NCI-H2107 (cell line): ENCODE measurements at places on chromosomes 4 and X.
A peak's percentile ranks its signal among the peaks of the same experiment; 100 is the strongest.

DNA sequence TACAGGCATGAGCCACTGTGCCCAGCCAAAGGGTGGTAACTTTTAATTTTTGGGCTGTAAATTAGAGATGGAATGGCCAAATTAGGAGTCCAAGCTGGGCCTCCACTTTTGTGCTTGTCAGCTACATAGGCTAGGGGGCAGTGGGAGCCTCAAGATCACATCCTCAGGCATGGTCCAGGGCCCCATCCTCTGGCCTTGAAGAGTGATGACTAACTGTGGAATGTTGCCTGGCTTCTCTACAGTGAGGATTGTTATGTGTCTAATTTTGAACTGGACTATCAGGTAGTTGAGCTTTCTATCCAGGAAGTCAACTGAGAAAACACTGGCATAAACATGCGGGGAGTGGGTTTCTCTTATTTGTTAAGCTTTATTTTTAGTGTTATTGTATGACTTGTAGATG, 33.0 kb downstream of the CCNG2 start:
- DNase-seq: no peak

DNA sequence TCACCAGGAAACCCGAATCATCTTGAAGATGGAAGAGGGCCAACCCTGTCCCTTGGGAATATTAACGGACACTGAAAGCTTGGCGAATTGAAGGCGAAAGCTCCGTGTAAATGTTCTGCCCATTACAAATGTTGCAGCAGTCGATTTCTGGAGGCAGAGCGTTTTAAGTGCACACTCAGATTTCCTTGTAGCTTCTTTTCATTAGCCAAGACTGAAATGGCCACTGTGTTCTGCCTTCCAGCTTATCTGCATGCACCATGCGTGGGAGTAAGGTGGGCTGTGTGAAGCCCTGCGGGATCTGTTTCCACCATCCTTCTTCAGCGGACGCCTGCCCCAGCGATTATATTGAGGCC, 1.3 kb downstream of the SMIM20 start:
- no peak for DNase-seq

DNA sequence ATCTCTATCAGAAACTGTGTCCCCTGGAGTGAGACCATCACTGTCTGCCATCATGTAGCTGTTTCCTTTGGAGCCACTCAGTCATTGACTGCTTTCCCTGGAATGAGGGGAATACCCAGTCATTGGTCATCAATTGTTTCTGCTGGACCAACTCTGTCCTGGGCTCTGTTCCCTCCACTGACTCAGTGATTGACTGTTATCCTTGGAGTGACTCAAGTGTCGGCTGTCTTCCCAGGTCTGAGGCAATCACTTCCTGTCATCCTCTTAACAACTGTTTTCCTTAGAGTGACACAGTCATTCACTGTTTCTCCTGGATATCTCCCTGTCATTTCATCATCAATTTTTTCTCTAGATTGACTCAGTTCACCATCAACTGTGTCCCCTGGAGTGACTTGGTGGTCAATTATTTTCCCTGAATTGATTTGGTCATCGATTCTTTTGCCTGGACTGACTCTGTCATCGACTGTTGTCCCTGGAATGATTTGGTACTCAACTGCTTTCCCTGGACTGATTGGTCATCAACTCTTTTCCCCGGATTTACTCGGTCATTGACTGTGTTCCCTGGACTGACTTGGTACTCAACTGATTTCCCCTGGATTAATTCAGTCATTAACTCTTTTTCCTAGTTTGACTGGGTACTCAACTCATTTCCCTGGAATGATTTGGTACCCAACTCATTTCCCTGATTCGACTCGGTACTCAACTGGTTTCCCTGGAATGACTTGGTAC, 327.9 kb upstream of the VCX start:
- DNase-seq: no peak

DNA sequence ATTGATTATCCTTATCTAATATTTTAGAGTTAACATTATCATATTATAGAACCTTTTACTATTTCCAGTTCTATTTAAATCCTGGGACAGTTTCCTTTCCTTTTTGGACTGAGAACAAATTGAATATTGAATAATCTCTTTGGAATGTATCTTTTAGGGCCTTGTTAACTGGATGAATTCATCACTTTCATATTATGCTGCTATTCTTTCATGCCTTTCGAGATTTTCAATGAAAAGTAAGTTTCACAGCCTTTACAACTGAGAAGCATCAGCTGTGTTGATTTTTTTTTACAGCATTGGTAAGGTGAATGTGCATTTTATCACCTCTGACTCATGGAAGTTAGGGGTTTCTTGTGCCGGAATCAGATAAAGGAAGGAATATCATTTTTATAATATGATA, 39.6 kb downstream of the PDLIM5 start:
- DNase-seq: no peak

GRCh38 chr4:110516106-110516922, 40.4 kb downstream of the ENPEP start:
- DNase-seq: peak; percentile 6

- DNase-seq: no peak
Measured at GRCh38 chr4:183626168-183626567, 32.8 kb downstream of the RWDD4 start.

DNA sequence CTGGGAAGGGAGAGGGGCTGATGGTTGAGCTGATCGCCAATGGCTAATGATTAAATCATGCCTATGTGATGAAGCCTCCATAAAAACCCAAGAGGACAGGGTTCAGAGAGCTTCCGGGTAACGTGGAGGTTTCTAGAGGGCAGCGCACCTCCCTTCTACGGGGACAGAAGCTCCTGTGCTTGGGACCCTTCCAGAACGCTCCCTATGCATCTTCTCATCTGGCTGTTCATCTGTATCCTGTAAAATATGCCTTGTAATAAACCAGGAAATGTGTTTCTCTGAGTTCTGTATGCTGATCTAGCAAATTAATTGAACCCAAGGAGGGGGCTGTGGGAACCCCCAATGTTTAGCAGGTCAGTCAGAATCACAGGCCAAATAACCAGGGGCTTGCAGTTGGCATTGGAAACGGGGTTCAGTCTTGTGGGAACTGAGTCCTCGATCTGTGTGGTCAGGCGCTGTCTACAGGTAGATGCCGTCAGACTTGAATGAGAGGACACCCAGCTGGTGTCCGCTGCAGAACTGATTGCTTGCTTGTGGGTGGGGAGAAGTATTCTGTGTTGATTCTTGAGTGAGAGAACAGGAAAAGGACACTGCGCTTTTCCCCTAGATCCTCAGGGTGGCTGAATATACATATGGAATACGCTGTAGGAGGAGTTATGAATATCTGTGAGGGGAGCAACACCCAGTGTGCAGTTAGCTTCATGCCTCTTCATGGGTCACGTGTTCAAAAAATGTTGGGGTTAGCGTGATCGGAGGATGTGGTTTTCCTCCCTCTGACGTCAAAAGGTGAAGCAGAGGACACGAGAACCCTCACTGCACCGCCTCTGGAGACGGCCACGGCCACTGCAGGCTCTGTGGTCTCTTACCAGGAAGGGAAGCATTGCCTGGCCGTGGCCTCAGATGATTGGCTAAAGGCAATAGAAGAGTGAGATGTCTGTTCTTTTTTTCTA, 29.2 kb downstream of the HTT-AS start:
- DNase-seq: no peak

DNA sequence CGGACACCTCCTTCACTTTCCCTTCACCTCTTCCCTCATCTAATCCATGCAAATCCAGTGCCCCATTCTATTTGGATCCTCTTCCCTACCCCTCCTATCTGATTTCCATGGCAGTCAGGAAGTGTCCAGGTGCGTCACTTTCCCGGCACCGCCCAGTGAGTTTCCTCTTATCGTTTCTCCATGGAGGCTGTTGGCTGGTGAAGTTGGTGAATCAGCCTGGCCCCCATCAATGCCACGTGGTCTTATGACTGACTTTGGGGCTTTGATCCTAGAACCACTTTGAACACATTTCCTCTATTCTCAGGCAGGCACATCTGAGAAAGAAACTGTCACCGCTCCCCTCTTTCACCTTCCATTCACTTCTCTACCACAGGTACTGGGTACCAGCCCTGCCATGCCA, 137.8 kb downstream of the CEP135 start:
- no peak for DNase-seq

DNA sequence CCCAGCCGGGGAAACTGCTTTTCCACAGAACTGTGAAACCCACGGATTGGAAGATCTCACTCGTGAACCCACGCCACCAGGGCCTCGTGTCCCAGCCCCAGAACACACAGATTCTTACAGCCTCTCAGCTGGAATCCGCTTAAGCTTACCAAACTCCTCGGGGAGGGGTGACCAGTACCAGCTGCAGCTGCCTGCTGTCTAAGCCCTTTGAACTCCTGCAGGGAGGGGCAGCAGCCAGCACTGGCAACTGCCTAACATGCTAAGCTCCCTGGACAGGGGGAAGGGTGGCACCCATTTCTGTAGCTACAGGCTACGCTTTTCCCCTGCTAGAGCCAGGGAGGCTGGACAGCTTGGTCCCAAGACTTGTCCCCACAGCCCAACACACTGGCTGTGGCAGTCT, 38.4 kb downstream of the TBL1X start:
- no peak for DNase-seq

DNA sequence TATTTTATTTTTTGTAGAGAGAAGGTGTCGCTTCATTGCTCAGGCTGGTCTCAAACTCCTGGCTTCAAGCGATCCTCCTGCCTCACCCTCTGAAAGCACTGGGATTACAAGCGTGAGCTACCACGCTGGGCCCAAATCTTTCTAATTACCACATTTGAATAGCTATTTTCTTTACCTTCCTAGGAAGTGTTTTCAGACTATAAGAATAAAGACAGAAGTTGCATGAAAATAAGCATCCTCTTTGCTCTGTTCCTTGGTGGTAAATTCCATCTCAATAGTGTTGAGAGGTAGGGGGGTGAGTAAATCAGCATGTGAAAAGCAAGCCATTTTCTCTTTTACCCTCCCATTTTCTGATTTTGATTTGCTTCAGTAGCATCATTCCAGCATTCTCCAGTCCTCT, 122.4 kb downstream of the LARP7 start:
- no peak for DNase-seq

DNA sequence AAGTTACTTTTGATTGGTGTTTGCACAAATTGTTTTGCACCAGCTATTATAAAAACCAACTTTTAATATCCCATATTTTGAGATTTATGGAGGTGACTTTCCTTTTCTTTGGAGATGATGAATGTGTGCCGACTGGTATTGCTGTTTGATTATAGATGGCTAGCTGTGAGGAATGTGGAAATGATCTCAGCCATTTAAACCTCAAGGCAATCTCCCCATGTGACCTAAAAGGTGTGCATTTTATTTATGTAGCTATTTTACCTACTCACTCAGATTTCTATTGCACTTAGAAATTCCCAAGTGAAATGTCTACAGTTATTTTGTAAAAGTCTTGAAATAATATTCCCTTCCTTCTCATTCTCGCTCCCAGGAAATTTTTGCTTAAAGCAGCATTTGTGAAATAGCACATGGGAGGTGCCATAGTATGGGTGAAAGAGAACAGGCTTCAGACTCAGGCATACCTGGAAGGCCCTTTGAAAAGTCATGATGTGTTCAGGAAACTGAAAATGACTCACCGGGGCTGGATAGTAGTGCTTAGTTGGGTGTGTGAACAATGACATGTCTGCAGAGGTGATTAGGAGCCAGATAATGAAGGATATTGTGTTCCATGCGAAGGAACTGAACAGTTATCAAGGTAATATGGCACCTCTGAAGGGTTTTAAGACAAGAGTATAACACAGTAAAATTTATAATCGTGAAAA, 247.6 kb downstream of the CBLL2 start:
- DNase-seq: no peak

- DNase-seq: no peak
Measured at GRCh38 chr4:70452946-70453345, 19.1 kb upstream of the MUC7 start.

- no peak for DNase-seq
Measured at GRCh38 chr4:141019768-141020167, 113.5 kb downstream of the RNF150 start.

DNA sequence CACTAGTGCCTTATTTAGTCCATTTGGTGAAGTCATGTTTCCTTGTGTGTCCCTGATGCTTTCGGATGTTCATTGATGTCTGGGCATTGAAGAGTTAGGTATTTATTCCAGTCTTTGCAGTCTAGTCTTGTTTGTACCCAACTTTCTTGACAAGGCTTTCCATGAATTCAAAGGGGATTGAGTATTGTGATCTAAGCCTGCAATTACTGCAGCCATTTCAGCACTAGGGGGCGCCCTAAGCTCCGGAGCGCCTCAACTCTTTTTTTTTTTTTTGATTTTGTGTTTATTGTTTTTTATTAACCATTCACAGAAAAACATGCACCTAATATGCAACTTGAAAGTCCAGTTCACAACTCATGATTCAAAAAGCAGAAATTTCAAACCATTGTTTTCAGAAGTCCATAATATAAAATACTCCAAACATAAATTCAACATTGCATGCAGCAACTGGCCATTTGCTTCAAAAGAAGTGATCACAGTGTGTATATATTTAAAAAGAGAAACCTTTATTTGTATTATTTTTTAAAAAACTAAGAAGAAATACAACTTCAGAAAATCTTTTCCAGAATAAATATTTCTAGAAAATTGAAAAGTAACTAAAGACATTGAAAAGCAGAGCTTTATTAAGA, 59.2 kb downstream of the PTPN13 start:
- no peak for DNase-seq

DNA sequence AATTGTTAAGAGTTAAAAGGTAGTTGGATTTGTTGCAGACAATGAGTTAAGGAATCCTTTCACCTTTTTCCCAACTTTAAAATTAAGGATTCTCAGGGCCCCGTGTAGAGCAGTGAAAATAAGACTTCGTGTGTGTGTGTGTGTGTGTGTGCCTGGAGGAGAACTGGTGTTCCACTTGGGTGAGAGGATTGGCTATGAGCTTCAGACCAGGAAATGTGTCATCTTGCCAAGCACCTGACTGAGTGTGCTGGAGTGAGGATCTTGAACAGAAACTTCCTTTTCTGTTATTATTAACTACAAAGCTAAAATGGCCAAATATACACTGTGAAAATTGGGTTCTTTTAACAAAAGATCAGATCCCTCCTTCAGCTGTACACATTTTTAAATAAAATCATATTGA, 113.1 kb upstream of the VCX2 start:
- DNase-seq: no peak
